Stimulated activated CD8-positive, alpha-beta memory T cell treated with anti-CD3 and anti-CD28 coated beads, Interleukin-4, amount 100 ng/mL, for 4 hours (primary cell): ENCODE measurements at places on chromosomes 5 and 9.

GRCh38 chr5:5494489-5495402, 72.3 kb downstream of the ICE1 start:
- peak; percentile 65 for DNase-seq

DNA sequence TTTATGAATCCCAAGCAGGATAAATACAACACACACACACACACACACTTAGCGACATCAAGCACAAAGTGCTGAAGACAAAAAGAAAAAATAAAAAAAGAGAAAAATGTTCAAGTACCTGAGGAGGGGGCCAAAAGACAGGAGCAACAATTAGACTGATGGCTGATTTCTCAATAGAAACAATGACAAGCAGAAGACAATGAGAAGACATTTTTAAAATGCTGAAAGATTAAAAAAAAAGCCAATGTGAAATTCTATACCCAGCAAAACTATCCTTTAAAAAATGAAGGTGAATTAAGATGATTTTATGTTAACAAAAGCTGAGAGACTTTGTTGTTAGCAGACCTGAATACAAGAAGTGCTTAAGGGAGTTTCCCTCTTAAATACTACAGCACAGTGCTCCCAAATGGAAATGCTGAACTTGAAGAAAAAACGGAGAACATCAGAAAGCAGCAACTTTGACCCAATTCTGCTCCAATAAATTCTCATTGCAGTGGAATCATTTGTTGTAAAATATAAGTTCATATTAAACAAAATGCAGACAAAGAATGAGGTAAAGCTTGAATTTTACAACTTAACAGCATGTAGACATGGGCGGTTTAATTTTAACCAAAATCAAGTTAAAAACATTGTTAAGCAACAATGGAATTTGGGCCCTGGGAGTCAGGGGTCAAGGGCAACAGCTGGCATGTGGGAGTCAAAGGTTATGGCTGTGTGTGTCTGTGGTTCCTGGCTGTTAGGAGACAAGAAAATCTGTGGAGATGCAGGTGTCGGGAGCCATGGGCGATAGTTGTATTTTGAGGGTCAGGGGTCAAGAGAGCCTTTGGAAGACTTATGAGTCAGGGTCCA, 776 bp upstream of the RANBP17 start:
- no peak for DNase-seq

DNA sequence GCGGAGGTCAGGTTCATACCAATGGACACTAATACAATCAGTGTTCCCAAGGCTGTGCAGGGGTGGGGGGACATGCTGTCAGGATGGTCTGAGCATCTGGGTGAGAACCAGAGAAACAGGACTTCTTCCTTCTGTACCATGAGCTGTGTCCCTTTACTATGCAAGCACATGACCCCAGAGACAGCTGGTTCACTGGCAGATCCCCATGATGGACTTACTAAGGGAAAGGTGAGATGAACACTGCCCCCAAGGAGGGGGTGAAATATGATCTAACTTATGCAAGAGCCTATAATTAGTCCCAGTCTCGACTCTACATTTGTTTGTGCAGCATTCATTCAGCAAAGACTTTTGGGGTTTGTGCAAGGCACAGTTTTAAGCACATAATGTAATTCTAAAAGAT, 91.4 kb downstream of the LIFR start:
- DNase-seq, result no peak

- DNase-seq, result no peak
Measured at GRCh38 chr5:136132087-136132486, 558 bp upstream of the SMAD5 start.

GRCh38 chr5:93588352-93589151, 5.5 kb downstream of the NR2F1 start:
- no peak for DNase-seq

DNA sequence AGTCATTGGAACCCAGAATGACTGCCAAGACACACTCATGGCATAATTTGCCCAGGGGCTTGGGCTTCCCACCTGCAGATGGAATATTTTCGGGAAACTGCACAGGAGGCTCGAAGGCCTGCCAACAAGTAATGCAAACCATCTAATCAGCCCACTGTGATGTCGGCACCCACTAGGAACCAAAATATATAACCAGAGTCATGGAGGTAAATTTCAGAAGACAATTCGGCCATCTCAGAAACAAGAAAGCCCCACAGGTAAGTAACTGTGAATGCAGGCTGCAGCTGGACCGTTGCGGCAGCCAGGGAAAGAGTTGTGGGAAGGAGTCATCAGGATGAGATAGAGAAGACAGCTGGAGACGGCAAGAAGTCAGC, 264.4 kb downstream of the SYK start:
- DNase-seq, result no peak

GRCh38 chr5:67085616-67086015, 111.0 kb downstream of the CD180 start:
- no peak for DNase-seq

DNA sequence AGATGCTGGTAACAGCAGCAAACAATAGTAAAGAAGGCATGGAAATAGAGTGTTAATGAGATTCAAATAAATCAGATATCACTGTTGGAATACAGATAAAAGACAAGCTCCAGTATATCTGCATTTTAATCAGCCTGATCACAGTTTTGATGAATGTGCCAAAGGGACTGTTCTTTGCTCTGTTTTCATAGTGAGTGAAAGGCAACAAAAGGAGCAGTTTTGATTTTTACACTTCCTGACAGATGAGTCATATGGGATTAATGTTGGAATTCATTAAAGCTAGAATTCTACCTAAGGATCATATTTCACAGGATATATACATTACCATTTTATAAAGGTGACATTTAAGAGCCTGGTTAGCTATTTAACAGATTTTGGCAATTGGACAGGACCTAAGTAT, 743.3 kb upstream of the PTPRD start:
- DNase-seq, result no peak

- DNase-seq, result no peak
Measured at GRCh38 chr5:28046596-28046995, 1008.2 kb upstream of the CDH9 start.

- no peak for DNase-seq
Measured at GRCh38 chr5:56317923-56318561, 84.9 kb upstream of the ANKRD55 start.

DNA sequence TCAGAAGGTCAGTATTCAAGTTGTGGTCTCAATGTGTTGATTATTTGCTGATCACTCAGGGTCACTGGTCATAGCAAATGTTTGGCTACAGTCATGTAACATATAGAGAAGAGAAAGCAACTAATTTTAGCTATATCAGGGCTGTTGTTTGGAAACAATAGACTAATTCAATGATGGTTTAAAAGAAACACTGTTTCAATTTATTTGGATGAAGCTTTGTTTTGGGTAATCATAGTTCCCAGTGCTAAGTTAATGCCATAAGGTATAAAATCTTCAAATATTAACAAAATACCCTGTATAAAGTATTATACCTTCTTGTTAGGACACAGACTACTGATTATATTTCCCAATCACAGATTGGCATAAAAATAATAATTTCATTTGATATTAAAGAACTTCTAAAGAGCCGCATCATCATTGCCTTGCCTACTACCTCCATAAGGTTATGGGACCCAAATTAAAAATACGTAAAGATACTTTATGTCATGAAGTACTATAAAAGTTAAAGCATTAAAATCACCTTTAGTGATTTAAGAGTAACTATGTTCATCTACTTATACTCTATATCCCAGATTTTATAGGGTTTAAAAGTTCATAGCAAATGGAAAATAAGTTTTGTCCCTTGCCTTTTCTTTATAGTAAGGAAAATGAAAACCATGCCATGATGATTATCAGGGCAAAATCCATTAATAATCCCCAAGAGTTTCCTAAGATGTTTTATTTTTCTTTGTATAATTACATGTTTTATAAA, 6.0 kb downstream of the NR3C1 start:
- DNase-seq, result no peak

DNA sequence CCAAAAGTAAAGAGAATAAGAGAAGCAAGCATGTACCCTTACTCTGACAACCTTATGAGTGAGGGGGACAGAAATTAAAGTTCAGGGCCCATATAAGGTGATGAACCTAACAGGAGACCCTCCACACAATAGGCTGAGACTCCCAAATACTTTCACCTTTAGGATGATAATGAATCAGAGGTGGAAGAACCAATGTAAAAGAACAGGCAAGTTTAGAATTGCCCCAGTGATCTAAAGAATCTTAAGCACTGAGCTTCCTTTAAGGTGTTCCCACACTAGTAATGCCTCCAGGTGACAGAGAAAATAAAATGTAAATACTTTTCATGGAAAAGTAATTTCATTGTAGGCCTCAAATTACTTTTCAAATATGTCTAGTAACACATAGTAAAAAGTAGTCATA, 8.2 kb upstream of the FAM151B start:
- DNase-seq, result no peak

DNA sequence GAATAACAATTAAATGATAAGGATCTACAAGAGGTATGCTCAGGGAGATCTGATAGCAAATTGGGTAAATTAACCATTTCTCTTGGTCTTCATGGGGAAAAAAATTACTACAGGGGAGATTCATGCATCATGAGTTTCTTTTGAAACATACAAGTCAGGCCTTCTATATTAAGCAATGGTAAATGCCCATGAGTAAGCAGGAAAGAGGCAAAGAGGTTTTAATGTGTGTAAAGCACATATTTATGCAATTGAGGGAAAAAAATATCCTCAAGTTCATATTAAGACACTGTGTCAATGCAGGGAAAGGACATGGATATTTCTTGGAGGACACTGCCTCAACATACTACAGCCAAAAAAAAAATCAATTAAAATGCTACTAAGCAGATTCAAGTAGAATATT, 73.4 kb upstream of the NR4A3 start:
- DNase-seq, result no peak
